ENCODE measurements at places on chromosomes 1 and 21. TPM values are rescaled to one million over a fixed set of nuclear protein-coding genes. Genes with fewer than 3 reads are reported as not detected.
A peak's percentile ranks its signal among the peaks of the same experiment; 100 is the strongest.

The KRTAP19-1 gene
- polyA plus RNA-seq, result not detected

GRCh38 chr1:19010503-19010902 is 54.0 kb upstream of the IFFO2 start:
- H3K4me1 ChIP-seq, result peaks cover 9% of the 10 kb centered on the region
- peaks cover 10% of the 10 kb centered on the region for H3K27me3 ChIP-seq
- H3K4me3 ChIP-seq, result no peak overlapping the region
- H3K36me3 ChIP-seq, result no peaks in the 10 kb centered on the region
- no peak overlapping the region for H3K27ac ChIP-seq
- DNase-seq, result no peak

DNA sequence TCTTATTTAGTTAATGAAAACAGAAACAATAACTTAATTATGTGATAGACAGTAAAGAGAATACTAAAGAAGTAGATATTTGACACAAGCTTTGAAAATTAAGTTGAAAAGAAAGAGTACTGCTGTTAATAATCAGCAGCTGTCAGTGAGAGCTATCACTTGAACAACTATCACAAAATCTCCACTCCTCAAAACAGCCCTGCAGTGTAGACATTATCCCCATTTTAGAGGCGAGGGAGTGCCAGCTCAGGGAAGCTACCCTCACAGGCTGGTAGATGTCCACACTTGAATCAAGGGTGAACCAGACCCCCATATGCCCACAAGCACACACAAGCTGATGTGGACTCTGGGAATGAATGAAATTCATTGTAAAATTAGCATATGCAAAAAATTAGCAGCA is 248.8 kb downstream of the RHOU start:
- DNase-seq, result no peak
- no peak overlapping the region for H3K27ac ChIP-seq
- H3K4me3 ChIP-seq, result no peak overlapping the region
- peaks cover 2% of the 10 kb centered on the region for H3K4me1 ChIP-seq

DNA sequence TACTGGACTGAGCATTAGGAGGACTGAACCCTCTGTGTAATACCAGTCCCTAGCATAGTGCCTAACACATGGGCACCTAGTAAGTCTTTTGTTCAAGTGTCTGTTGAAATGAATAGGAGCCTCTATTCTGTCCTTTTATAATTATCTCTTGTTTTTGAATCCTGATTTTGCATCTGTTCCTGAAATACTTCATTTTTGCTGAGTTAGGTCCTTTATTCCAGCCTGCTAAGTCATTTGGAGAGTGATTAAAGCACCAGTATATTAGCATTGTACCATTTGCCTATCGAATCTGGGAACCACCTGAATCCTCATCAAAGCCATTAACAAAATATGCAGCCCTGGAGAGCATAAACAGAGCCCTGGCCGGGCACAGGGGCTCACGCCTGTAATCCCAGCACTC is 32.3 kb downstream of the YARS1 start:
- no peak for DNase-seq
- no peaks in the 10 kb centered on the region for H3K27me3 ChIP-seq
- H3K36me3 ChIP-seq, result peaks cover 29% of the 10 kb centered on the region
- no peak overlapping the region for H3K27ac ChIP-seq

- H3K4me3 ChIP-seq, result no peak overlapping the region
- H3K4me1 ChIP-seq, result no peaks in the 10 kb centered on the region
- no peak overlapping the region for H3K27ac ChIP-seq
- H3K27me3 ChIP-seq, result peaks cover 4% of the 10 kb centered on the region
- no peaks in the 10 kb centered on the region for H3K36me3 ChIP-seq
- DNase-seq, result no peak
These were observed 64.8 kb downstream of the NAV1 start for GRCh38 chr1:201603613-201604232.

DNA sequence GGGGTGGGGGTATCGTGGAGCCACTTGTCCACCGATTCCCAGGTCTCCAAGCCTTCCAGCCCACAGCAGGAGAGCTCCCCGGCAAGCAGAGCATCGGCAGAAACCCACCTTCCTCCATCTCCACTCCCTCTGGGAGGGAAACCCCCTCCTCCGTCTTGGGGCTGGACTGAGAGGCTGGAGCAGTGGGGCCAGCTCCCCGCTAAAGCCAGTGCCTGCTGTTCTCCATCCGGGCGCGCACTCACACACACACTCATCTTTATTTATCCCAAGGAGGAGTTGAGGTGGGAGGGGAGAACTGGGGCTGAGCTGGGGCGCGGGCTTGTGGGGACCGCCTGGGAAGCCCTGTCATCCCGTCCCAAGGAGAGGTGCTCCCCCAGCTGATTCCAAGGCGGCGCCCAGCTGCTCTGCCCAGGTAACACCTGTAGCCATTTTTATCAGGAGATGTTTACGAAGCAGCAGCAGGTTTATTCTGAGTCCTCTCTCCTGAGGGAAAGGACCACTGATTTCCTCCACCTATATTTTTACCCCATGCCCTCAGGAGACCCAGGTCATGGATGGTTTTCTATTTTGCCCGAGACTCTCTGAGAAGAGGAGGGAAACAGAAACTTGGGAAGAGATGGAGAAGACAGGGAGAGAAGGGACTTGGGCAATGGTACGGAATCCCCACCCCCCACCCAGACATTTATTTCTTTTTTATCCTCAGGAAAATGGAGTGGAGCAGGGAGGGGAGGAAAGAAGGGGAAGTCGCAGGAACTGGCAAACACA is 2.1 kb downstream of the KCNN3 start:
- H3K4me3 ChIP-seq, result no peak overlapping the region
- DNase-seq, result no peak
- H3K36me3 ChIP-seq, result no peaks in the 10 kb centered on the region
- H3K27ac ChIP-seq, result no peak overlapping the region
- H3K27me3 ChIP-seq, result peaks cover 13% of the 10 kb centered on the region

DNA sequence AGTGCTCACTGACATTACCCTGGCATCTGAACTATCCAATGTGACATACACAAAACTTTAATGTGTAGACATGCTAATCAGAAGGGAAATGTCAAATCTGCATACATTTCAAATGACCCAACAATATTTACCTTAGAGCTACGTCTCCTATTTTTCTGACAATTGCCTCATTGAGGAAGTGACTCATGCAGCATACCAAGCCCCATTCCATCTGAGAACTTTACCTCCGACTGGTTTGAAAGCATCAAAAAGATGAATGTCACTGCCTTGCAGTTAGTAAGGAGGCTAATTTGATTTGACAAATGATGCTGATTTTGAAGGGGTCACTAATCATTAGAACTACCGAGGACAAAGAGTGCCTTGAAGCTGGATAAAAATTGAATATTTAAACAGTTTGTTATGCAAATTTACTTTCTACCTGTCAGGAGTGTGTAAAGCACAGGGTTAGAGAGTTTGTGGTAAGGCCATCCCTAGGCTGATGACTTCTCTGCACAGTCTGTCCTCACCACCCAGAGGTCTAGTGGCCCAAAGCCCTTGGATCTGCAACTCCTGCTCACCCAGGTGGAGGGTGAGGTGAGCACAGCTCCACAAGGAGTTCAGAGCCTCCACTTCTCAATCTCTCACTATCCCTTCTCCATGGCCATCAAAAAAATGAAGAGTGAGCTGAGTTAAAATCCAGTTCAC is 500.3 kb upstream of the C1orf87 start:
- no peak overlapping the region for H3K27ac ChIP-seq
- no peaks in the 10 kb centered on the region for H3K36me3 ChIP-seq
- no peak for DNase-seq
- H3K4me1 ChIP-seq, result no peaks in the 10 kb centered on the region
- H3K4me3 ChIP-seq, result no peak overlapping the region
- H3K27me3 ChIP-seq, result no peaks in the 10 kb centered on the region

DNA sequence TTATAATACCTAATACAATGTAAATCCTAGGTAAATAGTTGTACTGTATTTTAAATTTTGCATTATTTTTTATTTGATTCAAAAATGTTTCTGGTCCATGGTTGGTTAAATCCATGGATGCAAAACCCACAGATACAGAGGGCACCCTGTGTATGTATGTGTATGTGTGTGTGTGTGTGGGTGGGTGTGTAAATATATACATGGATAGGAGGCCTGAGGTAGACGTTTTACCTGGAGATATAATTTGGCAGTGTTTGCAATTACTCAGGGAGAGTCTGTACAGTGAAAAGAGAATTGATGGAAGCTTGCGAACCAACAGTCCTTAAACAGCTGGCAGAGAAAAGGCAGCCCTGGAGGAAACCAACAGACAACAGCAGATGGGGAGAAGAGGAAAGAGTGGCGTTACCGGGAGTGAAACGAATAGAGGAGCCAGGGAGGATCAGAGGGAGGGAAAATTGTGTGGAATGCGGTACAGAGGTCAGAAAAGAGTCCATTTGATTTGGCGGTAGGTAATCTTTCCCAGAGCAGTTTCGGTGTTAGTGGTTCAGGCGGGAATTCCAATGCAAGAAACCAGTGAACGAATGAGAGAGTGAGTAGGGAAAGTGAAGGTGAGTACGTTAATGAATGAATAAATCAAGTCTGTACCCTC is 47.9 kb upstream of the NBL1 start:
- H3K36me3 ChIP-seq, result peaks cover 8% of the 10 kb centered on the region
- H3K4me1 ChIP-seq, result peaks cover 45% of the 10 kb centered on the region
- H3K27me3 ChIP-seq, result peaks cover 15% of the 10 kb centered on the region
- H3K4me3 ChIP-seq, result peak overlapping the region; percentile 99
- H3K27ac ChIP-seq, result peak overlapping the region; percentile 98
- DNase-seq, result no peak

DNA sequence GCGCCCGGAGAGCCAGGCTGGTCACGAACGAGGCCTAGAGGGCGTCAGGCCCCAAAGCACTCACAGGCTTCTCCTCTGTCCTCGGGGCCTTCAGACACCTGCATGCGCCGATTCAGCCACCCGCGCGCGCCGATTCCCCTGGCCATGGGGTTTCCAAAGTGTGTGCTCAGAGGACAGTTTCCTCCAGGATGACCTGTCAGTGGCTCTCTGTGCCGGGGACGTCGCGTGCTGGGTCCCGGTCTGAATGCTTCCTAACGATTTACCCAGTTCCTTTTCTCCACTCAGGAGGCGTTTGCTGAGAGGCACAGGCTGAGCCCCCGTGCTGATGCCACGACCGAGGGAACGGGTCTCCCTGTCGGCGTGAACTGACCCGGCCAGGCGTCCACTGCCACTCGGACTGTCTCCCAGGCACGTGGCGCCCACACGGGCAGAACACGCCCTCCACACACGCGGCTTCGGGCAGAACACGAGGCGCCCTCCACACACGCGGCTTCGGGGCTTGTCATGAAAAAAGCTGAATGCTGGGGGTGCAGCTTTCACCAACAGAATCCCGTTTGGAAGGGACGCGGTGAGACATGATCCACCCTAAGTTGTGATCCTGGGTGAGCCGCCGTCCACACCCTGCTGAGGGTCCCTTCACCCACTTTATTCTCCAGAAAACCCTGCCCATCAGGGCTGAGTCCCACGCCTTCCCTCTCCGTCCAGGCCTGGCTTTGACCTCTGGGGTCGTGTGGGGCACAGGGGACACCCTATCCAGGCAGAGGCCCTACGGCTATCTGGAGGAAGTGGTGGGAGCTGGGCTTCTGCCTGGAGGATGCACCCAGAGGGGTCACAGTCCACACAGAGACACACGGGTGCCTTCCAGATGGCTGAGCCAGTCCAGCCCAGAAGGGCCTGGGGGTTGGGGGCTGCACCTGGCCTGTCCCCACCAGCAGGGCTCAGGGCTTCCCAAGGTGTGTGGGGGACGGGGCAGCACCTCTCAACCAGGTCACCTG is 56.1 kb downstream of the COL6A1 start:
- H3K4me1 ChIP-seq, result no peaks in the 10 kb centered on the region
- no peak overlapping the region for H3K27ac ChIP-seq
- H3K4me3 ChIP-seq, result no peak overlapping the region
- H3K27me3 ChIP-seq, result peaks cover 5% of the 10 kb centered on the region
- DNase-seq, result no peak
- H3K36me3 ChIP-seq, result no peaks in the 10 kb centered on the region

The HMGN2 gene
- polyA plus RNA-seq, result 677 TPM

GRCh38 chr21:38806153-38806941 is 618 bp downstream of the ETS2 start:
- peak; percentile 13 for DNase-seq
- H3K27me3 ChIP-seq, result peaks cover 3% of the 10 kb centered on the region
- H3K4me1 ChIP-seq, result peaks cover 24% of the 10 kb centered on the region

DNA sequence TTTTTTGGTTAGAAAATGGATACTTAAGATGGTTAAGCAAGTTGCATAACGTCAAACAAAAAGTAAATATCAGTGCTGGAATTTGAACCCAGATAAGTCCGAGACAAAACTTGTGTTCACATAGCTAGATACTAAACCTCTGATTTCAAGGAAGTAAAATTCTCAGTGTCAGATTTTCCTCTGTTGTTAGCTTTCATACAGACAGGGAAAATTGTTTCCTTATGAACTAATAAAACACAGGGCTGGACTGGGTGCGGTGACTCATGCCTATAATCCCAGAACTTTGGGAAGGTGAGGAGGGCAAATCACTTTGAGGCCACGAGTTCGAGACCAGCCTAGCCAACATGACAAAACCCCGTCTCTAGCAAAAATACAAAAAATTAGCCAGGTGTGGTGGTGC is 51.3 kb downstream of the PCNX2 start:
- H3K36me3 ChIP-seq, result peaks cover 8% of the 10 kb centered on the region
- peaks cover 7% of the 10 kb centered on the region for H3K4me1 ChIP-seq
- DNase-seq, result no peak
- no peak overlapping the region for H3K4me3 ChIP-seq
- H3K27me3 ChIP-seq, result peaks cover 3% of the 10 kb centered on the region

DNA sequence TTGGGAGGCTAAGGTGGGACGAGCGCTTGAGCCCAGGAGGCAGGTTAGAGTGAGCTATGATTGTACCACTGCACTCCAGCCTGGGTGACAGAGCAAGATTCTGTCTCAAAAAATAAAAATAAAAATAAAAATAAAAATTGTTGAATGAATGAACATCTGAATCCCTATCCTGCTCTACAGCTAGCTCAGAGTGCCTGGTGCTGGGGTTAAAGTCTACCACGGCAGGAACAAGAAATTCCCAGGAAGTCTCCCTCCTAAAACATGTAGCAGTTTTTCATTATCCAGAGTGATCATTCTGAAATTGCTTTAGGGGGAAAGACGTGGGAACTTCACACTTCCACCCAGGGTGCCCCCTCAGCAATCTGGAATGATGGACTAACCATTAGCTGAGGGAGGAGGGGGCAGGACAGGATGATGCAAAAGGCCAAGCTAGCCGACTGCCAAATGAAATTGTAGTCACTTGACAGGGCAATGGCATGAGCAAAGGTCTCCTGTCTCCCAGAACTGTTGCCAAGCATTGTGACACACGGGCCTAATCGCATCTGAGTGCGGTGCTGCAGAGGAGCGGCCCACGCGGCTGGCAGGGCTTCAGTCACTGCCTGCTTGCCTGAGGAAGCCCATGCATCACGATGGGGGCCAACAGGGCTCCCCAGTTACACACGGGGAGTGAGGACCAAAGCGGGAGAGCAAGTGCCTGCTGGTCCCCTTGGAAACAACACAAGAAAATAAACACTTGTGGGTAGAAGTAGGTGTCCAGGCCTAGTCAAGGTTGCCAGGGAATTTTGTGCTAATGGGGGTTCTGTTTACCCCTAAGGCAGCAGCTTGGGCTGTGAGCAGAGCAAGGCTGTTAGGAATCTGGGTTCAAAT is 85.7 kb downstream of the NENF start:
- H3K4me1 ChIP-seq, result peaks cover 10% of the 10 kb centered on the region
- peaks cover 13% of the 10 kb centered on the region for H3K27me3 ChIP-seq
- no peak overlapping the region for H3K27ac ChIP-seq
- no peak for DNase-seq
- no peaks in the 10 kb centered on the region for H3K36me3 ChIP-seq
- H3K4me3 ChIP-seq, result no peak overlapping the region
